GM12878 (cell line): ENCODE measurements at places on chromosomes 3 and 15. TPM values are rescaled to one million over a fixed set of nuclear protein-coding genes. Genes with fewer than 3 reads are reported as not detected.
A peak's percentile ranks its signal among the peaks of the same experiment; 100 is the strongest.

DNA sequence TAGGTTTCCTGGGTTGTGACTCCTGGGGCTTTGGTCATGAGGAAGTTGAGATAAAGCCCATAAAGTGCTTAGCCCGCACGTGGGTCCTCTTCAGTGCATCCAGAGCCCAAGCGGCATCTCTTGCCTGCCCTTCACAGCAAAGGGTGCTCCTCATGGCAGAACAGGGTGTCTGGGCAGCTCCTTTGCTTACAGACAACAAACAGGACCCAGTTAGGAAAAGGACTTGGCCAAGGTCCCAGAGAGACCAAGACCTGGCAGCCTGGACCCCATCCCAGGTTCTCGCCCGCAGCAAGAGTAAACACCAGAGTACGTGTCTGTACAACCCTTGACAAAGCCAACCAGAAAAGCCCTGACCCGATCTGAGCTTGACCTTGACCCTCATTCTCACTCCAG, 27.0 kb downstream of the ALS2CL start:
- peaks cover 3% of the 10 kb centered on the region for H3K27me3 ChIP-seq
- no peaks in the 10 kb centered on the region for H3K36me3 ChIP-seq
- H3K4me3 ChIP-seq = no peak overlapping the region
- H3K27ac ChIP-seq = no peak overlapping the region
- no peak for DNase-seq

- DNase-seq = no peak
- H3K27ac ChIP-seq = no peak overlapping the region
- H3K4me3 ChIP-seq = no peak overlapping the region
- no peaks in the 10 kb centered on the region for H3K36me3 ChIP-seq
Observed at GRCh38 chr15:29554531-29554930, 267.7 kb downstream of the TJP1 start.

GRCh38 chr3:151318991-151319390, 2.4 kb upstream of the GPR87 start:
- H3K4me3 ChIP-seq = no peak overlapping the region
- no peaks in the 10 kb centered on the region; the same call in 1 of the 2 replicates for H3K27me3 ChIP-seq
- no peak for DNase-seq
- H3K4me1 ChIP-seq = no peaks in the 10 kb centered on the region

GRCh38 chr3:9627901-9628633, 21.2 kb upstream of the MTMR14 start:
- no peak for DNase-seq
- no peaks in the 10 kb centered on the region for H3K27me3 ChIP-seq
- H3K27ac ChIP-seq = no peak overlapping the region
- no peaks in the 10 kb centered on the region for H3K36me3 ChIP-seq
- no peaks in the 10 kb centered on the region for H3K4me1 ChIP-seq
- H3K4me3 ChIP-seq = no peak overlapping the region

DNA sequence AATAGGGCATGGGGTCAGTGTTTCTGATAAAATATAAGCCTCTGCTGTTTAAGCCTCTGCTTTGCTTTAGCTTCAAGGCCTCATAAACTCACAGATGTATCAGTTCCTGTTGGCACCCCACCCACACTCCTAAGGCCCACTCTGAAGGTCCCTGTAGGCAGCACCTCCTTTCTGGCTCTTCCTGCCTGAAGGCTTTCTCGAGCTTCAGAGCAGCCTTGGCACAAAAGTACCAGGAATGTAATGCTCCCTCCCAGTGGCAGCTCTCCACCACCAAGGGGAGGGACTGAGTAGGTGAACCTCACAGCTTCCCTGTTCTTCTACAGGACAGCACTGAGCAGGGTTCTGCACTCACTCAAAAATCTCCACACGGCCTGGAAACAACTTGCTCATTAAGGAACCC, 102.2 kb downstream of the ABHD5 start:
- H3K4me1 ChIP-seq = no peaks in the 10 kb centered on the region
- no peak for DNase-seq
- H3K36me3 ChIP-seq = no peaks in the 10 kb centered on the region

DNA sequence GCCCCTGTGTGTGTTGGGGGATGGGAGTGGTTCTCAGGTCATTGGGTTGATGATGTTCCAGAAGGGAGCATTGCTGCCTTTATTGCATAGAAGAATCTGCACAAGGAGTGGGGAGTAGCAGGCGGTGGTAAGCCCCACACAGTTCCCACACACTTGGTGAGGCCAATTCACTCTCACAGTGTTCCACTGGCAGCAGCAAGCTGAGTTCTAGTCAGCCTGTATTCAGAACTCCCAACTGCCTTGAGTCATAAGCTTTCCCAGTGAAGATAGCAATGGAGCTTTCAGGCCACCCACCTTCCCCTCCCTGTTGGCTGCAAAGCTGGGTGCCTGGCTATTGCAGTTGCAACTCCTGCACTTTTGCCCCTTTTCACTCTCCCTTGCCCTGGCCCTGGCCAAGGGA, 181.1 kb upstream of the RBMS3 start:
- DNase-seq = no peak
- H3K36me3 ChIP-seq = no peaks in the 10 kb centered on the region
- H3K4me1 ChIP-seq = no peaks in the 10 kb centered on the region
- no peak overlapping the region for H3K27ac ChIP-seq

- no peak overlapping the region for H3K4me3 ChIP-seq
- DNase-seq = peak; percentile 26
- H3K4me1 ChIP-seq = peaks cover 5% of the 10 kb centered on the region; the same call in 1 of the 2 replicates
- no peaks in the 10 kb centered on the region for H3K36me3 ChIP-seq
Observed at GRCh38 chr3:58607816-58608215, 30.6 kb upstream of the FAM107A start.

DNA sequence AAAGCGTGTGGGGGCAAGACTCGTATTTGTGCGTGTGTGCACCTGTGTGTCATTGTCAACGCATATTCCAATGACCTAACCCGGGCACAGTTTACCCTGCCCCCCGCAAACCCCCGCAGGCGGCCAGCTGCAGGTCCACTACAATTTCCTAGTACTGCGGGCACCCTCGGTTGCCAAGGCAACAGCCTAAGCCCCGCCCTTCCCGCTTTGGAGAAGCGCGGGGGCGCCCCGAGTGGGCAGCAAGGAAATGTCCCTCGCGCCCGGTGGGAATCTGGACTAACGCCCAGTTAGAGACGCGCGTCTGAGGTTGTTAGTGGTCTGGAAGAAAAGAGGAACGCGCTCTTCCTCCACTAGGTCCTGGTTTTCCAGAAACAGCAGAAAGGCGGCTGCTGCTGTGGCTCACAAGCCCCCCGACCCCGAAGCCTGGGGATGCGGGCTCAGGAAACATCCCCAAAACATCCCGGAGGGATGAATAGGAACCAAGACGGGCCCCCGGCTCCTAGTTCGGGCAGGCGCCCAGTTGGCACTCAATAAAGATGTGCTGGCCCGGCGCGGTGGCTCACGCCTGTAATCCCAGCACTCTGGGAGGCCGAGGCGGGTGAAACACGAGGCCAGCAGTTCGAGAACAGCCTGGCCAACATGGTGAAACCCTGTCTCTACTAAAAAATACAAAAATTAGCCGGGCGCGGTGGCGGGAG, 1.1 kb downstream of the ABHD14A start:
- no peak overlapping the region for H3K27ac ChIP-seq
- H3K27me3 ChIP-seq = no peaks in the 10 kb centered on the region
- no peaks in the 10 kb centered on the region for H3K36me3 ChIP-seq
- peaks cover 15% of the 10 kb centered on the region for H3K4me1 ChIP-seq
- H3K4me3 ChIP-seq = peak overlapping the region; percentile 84; the same call in 1 of the 2 replicates
- DNase-seq = no peak

DNA sequence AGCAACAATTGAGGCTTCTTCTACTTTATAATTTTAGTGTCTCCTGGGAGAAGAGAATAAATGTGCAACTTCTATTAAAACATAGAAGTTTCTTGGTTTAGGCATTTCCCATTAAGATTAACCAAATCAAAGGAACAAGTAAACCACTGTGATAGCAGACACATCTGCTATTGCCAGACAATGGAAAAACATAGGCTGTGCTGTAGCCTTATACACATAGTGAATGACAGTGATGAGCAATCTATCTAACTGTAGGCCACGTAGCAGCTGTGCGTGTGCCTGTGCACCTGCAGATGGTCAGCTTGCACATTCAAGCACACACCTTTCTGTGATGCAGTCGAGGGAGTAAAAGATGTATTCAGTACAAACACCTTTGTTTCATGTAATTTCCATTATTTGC, 32.7 kb downstream of the GNB4 start:
- no peaks in the 10 kb centered on the region for H3K4me1 ChIP-seq
- no peak overlapping the region for H3K27ac ChIP-seq
- no peak for DNase-seq
- no peaks in the 10 kb centered on the region for H3K27me3 ChIP-seq

GRCh38 chr3:192133271-192133670, 594.1 kb downstream of the FGF12 start:
- H3K27ac ChIP-seq = no peak overlapping the region
- no peak for DNase-seq
- H3K27me3 ChIP-seq = no peaks in the 10 kb centered on the region
- no peak overlapping the region for H3K4me3 ChIP-seq

DNA sequence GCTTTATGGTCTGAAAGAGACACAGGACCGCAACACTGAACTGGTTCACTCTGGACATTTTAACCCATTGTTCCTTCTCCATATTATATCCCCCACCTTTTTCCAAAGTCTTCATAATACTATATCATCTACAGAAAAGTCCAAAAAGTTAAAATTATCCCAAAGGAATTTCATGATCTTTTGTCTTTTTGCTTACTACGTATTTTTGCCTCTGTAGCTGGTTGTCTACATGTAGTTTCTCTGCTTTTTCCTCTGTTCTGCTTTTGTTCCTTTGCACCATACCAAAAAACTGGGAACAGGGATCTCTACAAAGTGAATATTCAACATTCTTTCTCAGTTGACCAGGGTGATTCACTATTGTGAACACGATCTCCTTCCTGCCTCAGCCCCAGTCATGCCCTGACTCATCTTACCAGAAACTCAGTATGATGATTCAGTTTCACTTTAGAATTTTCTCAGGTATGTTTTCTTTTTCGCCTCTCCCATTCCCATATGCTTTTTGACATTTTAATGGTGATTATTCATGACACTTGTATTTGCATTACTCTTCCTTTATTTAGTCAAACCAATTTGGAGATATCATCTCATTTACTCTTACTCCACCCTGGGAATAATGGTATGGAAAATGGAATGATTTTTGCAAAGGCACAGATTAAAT, 14.5 kb downstream of the EMC4 start:
- no peak overlapping the region for H3K4me3 ChIP-seq
- peak overlapping the region; percentile 50 for H3K27ac ChIP-seq
- no peak for DNase-seq
- no peaks in the 10 kb centered on the region for H3K27me3 ChIP-seq

- H3K27me3 ChIP-seq = no peaks in the 10 kb centered on the region
- H3K4me3 ChIP-seq = no peak overlapping the region
- no peaks in the 10 kb centered on the region for H3K36me3 ChIP-seq
- H3K4me1 ChIP-seq = no peaks in the 10 kb centered on the region
Observed at GRCh38 chr3:96779810-96780209, 34.6 kb upstream of the EPHA6 start.

- no peak for DNase-seq
- H3K27me3 ChIP-seq = no peaks in the 10 kb centered on the region
Observed at GRCh38 chr3:32113981-32114545, 7.6 kb downstream of the GPD1L start.

- H3K27ac ChIP-seq = no peak overlapping the region
- no peaks in the 10 kb centered on the region for H3K36me3 ChIP-seq
- DNase-seq = no peak
- H3K4me3 ChIP-seq = no peak overlapping the region
- no peaks in the 10 kb centered on the region for H3K27me3 ChIP-seq
Observed at GRCh38 chr15:28033443-28033842, 65.7 kb downstream of the OCA2 start.

DNA sequence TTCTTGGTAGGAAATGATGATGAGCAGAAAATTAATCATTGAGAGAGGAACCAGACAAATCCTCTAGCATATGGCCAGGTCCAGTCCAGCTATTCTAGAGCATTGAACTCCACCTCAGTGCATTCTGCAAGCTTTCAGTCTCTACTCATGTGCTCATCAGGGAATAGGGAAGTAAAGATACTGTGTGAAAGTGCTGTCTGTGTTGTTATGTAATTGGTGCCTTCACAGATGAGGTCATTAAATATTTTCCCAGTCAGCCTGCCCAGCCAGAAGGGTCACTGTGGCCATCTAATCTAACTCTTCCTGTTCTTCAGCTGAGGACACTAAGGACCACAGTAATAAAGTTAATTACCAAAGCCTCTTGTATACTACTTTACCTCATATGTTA, 28.2 kb downstream of the C3orf62 start:
- no peaks in the 10 kb centered on the region; the same call in 1 of the 2 replicates for H3K4me1 ChIP-seq
- no peak overlapping the region for H3K27ac ChIP-seq
- H3K36me3 ChIP-seq = no peaks in the 10 kb centered on the region
- H3K4me3 ChIP-seq = no peak overlapping the region
- no peaks in the 10 kb centered on the region for H3K27me3 ChIP-seq

DNA sequence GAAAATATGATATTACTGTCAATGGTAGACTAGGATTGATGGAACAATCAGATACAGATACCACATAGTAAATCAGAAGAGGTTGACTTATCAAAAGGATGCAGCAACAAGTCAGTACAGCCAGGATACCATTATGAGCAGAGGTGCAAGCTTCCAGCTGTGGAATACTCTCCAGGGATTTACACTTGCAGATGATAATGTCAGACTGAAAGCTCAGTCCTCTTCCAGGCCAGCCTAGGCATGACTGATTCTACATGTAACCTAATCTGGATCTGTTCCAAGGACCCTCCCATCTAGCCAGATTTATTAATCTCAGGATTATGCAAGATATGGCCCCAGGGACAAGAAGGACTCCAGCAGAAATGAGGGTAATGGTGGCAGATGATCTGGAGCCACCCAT, 8.2 kb downstream of the FILIP1L start:
- DNase-seq = no peak
- peaks cover 33% of the 10 kb centered on the region for H3K4me1 ChIP-seq
- peak overlapping the region; percentile 75 for H3K27ac ChIP-seq
- no peak overlapping the region for H3K4me3 ChIP-seq
- no peaks in the 10 kb centered on the region for H3K27me3 ChIP-seq

- H3K27me3 ChIP-seq = no peaks in the 10 kb centered on the region
- DNase-seq = no peak
- H3K4me1 ChIP-seq = no peaks in the 10 kb centered on the region
- peaks cover 13% of the 10 kb centered on the region for H3K36me3 ChIP-seq
Observed at GRCh38 chr3:196471551-196471950, 32.0 kb downstream of the RNF168 start.

FAH gene
- total RNA-seq = 61.5 and 67.4 TPM in 2 replicates

DLL4 gene
- total RNA-seq = 0.08 TPM in 1 of 2 replicates, not detected in the other

GNAI2 gene
- total RNA-seq = 271 and 276 TPM in 2 replicates

TM4SF1 gene
- total RNA-seq = 0.56 and 1.2 TPM in 2 replicates

TTC21A gene
- 2.6 and 2.7 TPM in 2 replicates for total RNA-seq

SOX14 gene
- total RNA-seq = not detected in 2 replicates
